ENCODE measurements at places on chromosomes 16 and 17.

DNA sequence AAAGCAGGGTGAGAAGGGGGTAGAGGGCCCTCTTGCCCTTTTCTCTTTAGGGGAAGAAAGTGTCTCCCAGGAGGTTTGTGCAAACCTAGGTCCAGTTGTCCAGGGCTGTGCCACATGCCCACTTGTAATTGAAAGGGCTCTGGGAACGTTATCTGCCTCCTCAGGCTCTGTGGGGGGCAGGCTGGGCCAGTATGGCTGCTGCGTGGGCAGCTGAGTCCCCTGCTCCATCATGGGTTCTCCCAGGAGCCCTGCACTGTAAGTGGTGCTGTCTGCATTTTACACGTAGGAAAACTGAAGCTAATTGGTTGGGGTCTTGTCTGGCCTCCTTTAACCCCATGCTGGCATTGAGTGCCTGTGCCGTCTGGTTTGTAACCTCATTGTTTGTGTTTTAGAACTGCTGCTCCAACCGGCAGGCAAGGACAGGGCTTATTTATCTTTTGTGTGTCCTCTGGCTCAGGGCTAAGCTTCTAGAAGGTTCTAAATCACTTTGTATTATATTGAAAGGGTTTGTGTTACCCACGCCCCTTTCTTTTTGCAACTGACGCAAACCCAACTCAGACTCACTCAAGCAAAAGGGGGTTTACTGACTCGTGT is 117.7 kb upstream of the CIBAR2 start:
- no peak for DNase-seq

- no peak for DNase-seq
Observed at GRCh38 chr16:20851601-20852000, 45.3 kb downstream of the REXO5 start.

DNA sequence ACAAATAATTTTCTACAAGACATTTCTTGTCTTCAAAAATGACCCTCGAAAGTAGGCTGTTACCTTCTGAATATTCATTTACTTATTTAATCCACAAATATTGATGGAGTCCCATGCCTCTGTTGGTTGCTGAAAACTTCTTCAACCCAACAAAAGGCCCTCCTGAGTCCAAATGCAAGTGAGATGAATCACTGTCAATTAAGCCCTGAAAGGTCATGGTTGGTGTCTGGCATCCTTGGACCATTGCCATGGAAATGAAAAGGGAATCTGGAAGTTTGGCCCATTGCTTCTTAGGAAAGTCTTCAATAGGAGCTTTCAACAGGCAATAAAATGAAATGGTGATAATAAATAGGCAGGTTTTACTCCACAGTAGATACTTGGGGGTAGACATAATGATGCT is 364.7 kb upstream of the DYNLRB2 start:
- no peak for DNase-seq

DNA sequence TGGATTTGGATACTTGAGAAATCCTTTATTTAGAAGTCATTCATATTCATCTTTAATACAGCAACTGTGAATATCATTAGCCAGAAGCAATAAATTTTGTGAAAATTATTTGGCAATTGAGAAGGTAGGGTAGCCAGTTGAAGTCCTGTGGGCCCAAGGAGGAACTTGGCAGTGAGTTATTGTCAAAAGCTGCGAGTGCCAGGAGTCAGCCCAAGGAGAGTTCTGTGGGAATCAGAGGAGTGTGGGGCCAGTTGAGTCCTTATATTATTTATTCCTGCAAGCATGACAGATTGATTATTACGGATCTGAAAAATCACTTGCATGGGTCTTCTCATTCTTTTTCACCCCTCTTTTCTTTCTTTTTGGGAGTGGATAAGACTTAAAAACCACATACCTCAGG is 38.3 kb downstream of the PRKCA start:
- DNase-seq: no peak

DNA sequence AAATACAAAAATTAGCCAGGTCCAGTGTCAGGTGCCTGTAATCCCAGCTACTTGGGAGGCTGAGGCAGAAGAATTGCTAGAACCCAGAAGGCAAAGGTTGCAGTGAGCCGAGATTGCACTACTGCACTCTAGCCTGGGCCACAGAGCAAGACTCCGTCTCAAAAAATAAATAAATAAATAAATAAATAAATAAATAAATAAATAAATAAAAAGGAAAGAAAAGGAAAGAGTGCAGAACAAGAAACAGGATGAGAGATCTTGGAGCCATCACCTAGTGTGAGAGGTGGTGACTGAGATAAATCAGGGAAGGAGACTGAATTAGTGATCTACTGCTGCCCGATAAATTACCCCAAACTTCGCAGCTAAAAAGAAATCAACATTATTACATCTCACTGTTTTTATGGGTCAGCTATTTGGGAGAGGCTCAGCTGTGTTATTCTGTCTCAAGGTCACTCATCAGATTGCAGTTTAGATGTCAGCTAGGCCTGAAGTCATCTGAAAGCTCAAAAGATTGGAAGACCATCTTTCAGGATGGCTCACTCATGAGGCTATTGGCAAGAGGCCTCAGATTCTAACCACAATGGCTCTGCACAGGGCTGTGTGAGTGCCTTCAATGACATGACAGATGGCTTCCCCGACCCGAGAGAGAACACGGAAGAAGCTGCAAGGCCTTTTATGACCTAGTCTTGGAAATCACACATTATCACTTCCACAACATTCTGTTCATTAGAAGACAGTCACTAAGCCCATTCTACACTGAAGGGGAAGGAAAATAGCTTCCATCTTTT is 66.4 kb downstream of the CMC2 start:
- no peak for DNase-seq

DNA sequence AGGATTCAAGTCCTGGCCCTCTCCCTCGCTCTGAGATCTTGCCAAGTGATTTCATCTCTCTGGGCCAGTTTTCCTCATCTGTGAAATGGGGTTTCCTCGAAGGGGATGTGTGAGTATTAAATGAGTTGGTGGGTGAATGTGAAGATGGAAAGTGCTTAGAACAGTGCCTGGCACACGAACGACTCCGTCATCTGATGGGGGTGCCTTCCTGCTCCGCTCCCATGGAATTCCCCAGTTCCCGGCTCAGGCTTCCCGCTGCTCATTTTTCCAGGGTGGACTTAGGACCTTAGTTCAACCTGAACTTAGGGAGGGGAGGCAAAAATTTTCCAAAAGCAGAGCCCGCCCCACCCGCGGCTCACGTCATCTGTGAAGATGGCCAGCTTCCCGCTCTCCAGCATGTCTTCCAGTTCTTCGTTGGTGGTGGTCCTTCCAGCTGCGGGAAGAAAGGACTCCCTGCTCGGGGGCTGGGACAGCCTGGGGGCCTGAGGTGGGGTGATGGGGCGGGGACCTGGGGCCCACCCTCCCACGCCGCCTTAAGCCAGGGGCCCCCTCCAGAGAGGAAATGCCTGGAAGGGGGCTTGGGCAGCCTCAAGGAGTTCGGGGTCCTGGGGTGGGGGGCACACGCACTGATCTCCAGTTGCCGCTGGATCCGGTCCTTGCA is 11.4 kb downstream of the HSD3B7 start:
- no peak for DNase-seq

- no peak for DNase-seq
Observed at GRCh38 chr16:69326172-69326873, 4.1 kb downstream of the PDF start.

DNA sequence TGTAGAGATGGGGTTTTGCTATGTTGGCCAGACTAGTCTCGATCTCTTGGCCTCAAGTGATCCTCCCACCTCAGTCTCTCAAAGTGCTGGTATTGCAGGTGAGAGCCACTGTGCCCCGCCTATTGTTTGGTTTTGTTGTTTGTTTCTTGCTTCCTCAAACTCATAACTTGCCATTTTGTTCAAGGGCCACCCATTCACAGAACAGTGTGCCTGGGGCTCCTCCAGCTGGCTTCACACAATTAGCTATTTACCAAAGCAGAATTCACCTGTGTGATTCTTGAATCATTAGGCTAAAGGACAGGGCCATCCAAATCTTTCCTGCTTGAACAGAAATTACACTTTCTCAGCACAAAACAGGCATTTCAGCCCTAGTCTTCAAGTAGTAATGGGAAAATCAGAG is 7.2 kb downstream of the ABHD15 start:
- DNase-seq: no peak

DNA sequence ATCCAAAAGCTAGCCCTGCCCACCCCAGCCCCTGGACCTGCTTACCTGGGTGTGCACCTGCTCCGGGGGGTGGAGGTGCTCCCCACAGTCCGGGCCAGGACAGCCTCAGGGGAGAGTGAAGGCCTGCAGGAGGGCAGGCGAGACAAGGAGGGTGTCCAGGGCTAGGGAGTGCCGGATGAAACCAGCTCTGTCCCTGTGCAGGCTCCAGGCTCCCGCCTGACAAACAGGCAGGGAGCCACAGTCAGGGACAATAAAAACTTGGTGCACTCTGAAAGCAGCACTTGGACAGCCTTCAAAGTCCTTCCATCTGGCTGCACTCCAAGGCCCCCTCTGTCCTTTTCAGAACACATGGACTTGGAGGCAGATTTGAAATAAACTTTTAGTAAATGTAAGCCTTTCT is 3.9 kb downstream of the PAQR4 start:
- no peak for DNase-seq

DNA sequence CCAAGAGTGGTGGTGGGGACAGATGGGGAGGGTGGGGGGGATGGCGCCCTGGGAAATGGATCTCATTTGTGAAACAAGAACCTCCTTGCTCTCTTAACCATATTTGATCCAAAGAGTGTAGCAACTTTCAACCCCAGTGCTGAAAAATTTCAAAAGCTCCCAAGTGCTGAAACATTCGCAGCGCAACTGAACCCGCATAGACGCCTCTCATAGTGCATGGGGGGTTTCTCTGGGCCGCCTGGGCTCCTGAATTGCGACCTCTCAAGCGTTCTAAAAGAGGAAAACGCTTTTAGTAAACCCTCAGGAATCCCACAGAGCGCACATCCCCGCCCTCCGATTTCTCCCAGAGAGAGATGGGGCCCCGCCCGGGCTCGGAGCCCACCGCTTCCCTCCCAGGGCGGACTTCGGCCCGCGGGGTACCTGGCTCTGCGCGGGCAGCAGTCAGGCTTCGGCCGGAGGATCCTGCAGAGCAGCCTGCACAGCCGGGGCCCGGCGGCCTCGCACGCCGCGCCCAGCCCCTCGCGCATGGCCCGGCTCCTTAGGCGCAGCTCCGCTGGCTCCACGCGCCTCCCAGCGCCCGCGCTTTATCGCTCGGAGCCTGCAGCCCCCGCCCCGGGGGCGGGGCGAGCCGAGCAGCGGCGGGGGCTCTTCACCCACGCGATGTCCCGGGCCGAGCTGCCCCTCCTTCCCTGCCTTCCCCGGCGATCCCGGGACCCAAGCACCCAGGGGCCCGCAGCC is 7.0 kb downstream of the NOS2 start:
- peak; percentile 12 for DNase-seq

- no peak for DNase-seq
Observed at GRCh38 chr17:15464231-15464985, 3.0 kb downstream of the CDRT4 start.

DNA sequence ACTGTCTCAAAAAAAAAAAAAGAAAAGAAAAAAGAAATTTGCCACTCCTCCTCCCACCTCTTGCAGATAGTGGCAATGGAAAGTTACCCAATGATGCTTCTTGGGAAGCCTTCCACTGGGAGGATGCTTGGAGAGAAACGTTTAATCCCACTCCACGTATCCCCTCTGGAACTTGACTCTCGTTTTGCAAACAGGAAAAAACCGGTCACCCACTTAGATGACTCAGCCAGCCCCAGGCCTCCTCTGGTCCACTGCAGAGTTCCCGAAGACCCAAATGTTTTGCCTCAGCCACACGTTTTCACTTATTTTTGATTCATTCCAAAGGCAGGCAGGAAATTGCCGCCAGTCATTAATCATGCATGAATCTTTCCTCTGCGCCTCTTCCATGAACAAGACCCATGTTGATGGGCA is 9.3 kb upstream of the TNFRSF17 start:
- no peak for DNase-seq

DNA sequence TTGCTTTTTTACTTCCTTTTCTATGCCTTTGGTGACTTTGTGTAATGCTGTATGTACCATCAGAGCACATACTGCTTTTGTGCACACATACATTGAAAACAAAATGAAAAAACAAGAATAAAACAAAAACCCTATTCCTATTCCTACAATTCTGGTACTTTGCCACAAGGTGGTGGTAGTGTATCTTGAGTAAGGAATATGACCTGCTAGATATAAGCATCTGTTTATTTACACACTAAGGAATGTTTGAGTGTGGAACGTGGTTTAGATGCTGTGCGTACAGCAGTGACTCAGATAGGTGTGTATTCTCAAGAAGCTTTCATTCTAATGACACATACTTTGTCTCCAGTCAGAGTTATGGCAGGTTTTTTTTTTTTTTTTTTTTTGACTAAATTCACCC is 606.2 kb downstream of the WWOX start:
- DNase-seq: no peak

GRCh38 chr16:11347831-11348230 is 2.6 kb downstream of the RMI2 start:
- no peak for DNase-seq

- DNase-seq: no peak
Observed at GRCh38 chr16:69554495-69554894, 11.3 kb upstream of the NFAT5 start.

DNA sequence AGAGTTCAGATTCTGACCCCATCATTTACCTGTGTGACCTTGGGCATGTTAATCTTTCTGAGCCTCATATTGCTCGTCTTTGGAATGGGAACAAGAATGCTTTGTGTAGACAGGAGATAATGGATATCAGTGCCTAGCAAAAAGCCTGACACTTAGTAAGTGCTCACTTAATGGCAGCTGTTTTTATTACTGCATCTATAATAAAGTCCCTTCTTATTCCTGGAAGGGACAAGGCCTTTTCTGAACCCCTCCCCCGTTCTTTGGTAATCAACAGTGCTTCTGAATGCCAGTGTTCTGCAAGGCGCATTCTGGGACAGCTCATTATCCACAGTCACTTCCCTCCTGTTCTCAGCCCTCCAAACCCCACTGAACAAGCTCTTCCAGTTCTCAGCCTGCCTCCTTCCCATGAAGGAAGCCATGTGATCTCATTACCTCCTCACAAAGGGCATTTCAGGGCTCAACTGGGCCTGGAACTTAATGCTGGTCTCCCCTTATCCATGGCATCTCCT is 25.1 kb upstream of the SUPT4H1 start:
- no peak for DNase-seq

GRCh38 chr16:48356633-48357376 is 28.4 kb downstream of the SIAH1 start:
- DNase-seq: no peak

- peak; percentile 52 for DNase-seq
Observed at GRCh38 chr16:68954911-68955635, 111.7 kb downstream of the TANGO6 start.

GRCh38 chr16:78562111-78562510 is 462.7 kb downstream of the WWOX start:
- no peak for DNase-seq

- DNase-seq: no peak
Observed at GRCh38 chr17:18218756-18219415, 6.5 kb upstream of the LLGL1 start.
